ENCODE measurements at places on chromosomes 12 and 14. TPM values are rescaled to one million over a fixed set of nuclear protein-coding genes. Genes with fewer than 3 reads are reported as not detected.

DNA sequence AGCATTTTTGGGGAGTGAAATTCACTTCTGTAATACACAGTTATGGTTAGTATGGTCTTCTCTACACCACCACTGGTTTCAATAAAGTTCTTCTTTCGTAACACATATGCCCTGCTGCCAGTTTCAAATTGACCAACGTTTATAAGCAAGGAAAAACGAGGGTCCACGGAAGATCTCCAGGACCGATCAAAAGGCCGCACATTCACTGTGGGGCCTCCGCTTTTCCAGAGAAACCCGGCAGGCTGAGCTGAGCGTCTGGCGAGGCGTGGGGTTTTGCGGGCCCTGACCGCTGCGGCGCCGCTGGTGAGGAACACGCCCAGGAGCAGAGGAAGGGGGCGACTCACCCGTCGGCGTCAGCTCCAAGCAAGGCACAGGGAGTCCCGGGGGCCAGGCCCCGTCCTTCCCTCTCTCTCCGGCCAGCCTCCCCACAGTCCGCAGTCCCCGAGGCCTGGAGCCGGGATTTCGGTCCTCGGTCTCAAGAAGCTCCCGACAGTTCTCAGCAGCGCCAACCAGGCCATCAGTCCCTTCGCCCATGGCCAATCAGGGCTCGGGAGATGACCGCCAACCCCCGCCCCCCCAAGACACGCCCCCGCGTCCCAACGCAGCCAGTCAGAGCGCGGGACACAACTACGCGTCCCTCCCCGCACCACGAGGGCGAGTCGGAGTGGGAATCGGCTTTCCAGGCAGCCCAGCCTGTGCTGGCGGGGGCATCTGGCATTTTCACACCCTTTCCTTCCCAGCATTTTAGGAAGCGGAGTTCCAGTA is at the start of gene MTERF2:
MTERF2 (minus strand) TSS at position 522 of the 765 bp plus-strand sequence. CDS start 8,432 bp downstream, outside the sequence.
- DNase-seq: peak; percentile 91
- H3K4me1 ChIP-seq: no peaks in the 10 kb centered on the region
- no peaks in the 10 kb centered on the region for H3K36me3 ChIP-seq
- no peaks in the 10 kb centered on the region for H3K27me3 ChIP-seq

DNA sequence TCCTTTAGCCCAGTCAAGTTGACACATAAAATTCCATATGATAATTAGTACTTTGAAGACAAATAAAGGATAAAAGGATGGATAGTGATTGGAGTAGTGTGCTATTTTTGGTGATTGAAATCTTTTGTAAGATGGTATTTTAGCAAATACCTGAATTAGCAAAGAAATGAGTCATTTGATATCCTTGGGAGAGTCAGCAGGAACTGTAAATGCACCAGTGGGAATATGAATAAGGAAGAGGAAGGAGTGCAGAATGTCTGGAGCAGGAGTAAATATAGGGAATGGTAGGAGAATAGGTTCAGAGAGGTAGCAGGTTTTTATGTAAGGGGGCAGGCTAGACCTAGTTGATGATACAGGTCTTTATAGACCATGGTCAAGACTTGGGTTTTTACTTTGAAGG is 75.0 kb downstream of the TRMT5 start:
- H3K4me1 ChIP-seq: no peaks in the 10 kb centered on the region
- DNase-seq: no peak
- no peak overlapping the region for H3K4me3 ChIP-seq
- H3K27ac ChIP-seq: no peak overlapping the region
- no peaks in the 10 kb centered on the region for H3K27me3 ChIP-seq

KRT80 gene
- not detected for total RNA-seq

DNA sequence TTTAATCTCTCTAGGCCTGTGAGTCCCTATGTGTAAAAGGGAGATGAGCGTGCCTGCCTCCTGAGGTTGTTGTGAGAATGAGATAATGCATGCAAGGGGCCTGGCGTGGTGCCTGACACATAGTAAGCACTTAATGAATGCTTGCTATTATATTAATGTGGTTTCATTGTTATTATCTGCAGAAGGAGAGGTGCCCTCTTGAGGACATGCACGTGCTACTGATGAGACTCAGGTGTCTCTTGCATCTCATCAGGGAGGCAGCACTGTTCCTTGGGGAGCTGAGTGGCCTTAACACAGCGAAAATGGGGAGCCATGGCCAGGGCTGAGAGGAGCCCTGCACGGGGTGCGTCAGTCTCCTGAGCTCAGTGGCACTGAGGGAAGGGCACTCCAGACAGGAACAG is 29.9 kb upstream of the BCDIN3D start:
- no peak overlapping the region for H3K4me3 ChIP-seq
- DNase-seq: no peak
- no peak overlapping the region for H3K27ac ChIP-seq
- H3K4me1 ChIP-seq: peaks cover 15% of the 10 kb centered on the region
- H3K27me3 ChIP-seq: no peaks in the 10 kb centered on the region
- H3K36me3 ChIP-seq: no peaks in the 10 kb centered on the region

DNA sequence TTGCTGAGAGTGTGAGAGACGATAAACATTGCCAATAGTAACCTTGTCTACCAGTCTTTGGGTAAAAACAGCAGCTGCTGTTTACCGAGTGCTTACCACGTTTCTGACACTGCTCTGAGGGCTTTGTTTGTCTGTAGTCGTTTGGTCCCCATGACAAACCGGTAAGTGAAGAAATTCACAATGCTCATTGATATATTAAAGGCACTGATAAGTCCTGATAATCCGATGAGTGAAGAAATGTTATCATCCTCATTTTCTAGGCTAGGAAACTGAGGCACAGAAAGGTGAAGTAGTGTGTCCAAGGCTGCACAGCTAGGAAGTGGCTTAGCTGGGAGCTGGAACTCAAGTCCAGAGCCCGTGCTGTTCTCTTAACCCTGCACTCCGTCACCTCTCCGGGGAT is 138.6 kb downstream of the SCARB1 start:
- no peaks in the 10 kb centered on the region for H3K27me3 ChIP-seq
- H3K4me1 ChIP-seq: no peaks in the 10 kb centered on the region
- no peak for DNase-seq
- H3K27ac ChIP-seq: no peak overlapping the region

TBX5 gene
- not detected for total RNA-seq

GRCh38 chr14:61211476-61212255 is 69.5 kb downstream of the TMEM30B start:
- H3K27ac ChIP-seq: no peak overlapping the region
- H3K36me3 ChIP-seq: no peaks in the 10 kb centered on the region
- H3K27me3 ChIP-seq: no peaks in the 10 kb centered on the region
- DNase-seq: no peak
- no peaks in the 10 kb centered on the region for H3K4me1 ChIP-seq
- no peak overlapping the region for H3K4me3 ChIP-seq

TIMELESS gene
- 5.6 TPM for total RNA-seq

KRT74 gene
- not detected for total RNA-seq

KRT72 gene
- total RNA-seq: not detected

DNA sequence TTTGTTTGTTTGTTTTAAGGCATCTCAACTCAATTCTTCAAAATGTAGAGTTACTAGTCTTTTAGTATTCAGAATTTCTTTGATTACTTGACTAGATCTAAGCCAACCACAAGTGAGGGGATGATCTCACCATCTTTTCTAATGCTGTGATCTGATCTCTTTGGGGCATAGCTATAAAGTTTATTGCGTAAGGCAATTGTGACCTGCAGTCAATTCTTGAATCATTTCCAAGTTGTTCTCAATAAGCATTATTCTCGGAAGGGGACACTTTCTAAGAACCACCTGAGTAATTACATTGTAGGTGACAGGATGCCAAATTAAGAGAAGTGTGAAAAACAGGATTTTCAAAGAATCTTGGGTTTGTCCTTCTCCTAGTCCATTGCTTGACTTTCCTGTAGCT is 13.1 kb downstream of the DACT1 start:
- no peaks in the 10 kb centered on the region for H3K36me3 ChIP-seq
- no peak overlapping the region for H3K27ac ChIP-seq
- no peak for DNase-seq
- no peaks in the 10 kb centered on the region for H3K27me3 ChIP-seq

LHX5 gene
- not detected for total RNA-seq
